ENCODE measurements at places on chromosomes 2 and 18.

GRCh38 chr18:51666763-51667191, 469.3 kb upstream of the MEX3C start:
- DNase-seq, result peak; percentile 69

- no peak for DNase-seq
Measured at GRCh38 chr2:174664084-174664759, 66.6 kb upstream of the WIPF1 start.

DNA sequence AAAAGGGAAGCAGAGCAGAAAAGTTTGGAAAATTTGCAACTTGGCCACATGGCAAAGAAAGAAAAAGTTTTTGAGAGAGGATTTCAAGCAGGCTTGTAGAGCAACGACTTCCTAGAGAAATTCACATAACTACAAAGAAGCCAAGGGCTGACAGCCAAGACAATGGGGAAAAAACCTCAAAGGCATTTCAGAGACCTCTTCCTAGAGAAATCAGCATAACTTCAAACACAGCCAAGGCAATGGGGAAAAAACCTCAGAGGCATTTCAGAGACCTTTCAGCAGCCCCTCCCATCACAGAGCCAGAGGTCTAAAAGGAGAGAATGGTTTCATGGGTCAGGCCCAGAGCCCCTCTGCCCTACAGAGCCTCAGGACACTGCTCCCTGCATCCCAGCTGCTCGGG, 7.2 kb downstream of the ADI1 start:
- no peak for DNase-seq

DNA sequence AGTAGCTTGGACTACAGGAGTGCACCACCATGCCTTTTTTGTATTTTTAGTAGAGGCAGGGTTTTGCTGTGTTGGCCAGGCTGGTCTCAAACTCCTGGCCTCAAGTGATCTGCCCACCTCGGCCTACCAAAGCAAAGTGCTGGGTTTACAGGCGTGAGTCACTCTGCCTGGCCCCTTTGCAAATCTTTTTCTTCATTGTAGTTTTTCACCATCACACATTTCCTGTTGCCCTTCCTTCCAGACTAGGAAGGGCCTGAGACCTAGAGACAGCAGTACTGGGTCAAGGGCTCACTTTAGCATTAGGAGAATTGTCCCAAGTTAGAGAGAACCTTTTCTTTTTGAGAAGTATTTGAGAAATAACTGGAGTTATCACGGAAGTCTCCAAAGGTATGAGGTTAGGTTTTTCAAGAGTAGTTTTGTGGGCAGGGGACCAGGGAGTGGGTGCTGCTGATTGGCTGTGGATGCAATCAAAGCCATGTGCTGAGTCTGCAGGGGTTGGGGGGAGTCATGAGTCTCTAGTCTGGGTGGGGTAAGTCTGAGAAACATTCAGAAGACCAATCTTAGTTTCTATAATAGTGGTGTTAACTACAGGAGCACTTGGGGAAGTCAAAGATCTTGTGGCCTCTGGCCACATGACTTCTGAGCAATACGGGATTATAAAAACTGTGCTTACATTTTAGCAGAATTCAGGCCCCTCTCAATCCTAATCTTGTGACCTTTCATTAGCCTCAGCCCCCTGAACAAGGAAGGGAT, 23.7 kb downstream of the B3GNT2 start:
- DNase-seq, result no peak

DNA sequence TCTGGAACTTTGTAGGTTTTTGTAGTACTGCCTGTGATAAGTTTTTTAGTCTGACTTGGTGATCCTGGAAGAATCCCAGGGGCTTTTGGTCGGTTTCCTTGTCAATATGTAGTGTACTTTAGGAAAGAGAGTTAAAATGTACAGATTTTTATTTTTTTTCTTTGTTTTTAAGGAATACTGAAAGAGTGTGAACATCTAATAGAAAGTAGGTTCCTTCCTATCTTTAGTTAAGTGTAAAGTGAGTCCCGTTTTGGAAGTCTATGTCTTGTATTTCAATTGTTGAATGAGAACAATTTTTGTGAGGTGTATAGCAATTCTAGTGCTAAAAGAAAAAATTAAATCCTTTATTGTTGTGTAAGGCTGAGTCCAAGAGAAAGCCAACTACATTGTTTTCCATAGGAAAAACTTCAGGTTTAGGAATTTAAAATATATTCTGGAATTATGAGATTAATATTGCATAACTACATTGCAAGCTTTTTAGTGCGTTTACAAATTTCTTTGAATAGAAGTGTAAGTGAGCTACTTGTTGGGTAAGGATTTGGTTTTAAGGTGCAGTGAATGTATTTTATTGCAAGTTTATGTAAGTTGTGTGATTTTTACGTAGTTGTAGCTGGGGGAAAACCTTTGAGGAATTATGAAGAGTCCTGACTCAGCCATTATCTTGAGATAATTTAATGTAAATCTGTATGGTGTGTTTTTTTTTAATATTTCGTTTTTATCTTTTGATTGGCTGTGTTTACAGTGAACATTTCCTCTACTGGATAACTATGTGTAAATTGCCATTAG, 1.7 kb downstream of the VAPA start:
- no peak for DNase-seq

DNA sequence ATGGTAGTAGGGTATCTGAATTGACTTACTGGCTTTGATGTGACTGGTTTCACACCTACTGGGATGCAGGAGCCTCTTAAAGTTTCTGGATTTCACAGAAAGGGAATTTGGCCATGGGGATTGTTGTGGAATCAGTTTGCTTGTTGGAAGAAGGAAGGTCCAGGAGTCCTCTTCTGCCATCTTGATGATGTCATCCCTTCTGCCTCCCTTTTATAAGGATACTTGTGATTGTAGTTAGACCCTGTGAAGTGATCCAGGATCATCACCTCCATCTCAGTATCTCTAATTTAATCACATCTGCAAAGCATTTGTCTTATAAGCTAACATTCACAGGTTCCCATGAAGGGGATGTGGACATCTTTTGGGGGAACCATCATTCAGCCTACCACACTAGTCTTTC, 79.5 kb downstream of the CCDC138 start:
- no peak for DNase-seq

- peak; percentile 26 for DNase-seq
Measured at GRCh38 chr2:714005-714741, 37.0 kb upstream of the TMEM18 start.

DNA sequence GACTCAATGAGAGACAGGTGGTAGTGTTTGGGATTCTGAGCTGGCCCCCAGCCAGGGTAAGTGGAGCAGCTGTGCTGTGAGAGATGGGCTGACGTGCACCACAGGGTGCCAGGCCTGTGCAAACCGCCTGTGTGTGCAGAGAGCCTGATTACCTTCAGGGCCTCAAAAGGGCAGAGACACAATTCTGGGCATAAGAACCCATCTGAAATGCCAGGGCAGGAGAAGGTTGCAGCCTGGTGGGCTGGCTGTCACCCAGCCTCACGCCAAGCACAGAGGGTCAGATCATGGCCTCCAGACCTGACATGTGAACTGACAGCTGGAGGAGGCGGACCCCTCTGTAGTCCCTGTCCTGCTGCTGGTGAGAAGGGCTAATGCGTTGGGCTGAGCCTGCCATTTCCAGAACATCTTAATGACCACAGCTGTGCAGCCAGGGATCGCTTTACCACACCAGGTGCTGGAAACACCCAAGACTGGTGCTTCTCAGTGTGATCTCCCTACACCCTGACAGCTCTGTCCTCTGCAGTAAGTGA, 100.9 kb downstream of the ARL4C start:
- peak; percentile 93 for DNase-seq

- no peak for DNase-seq
Measured at GRCh38 chr2:232389327-232389726, 10.8 kb downstream of the ALPP start.

- no peak for DNase-seq
Measured at GRCh38 chr2:230447455-230448451, 31.8 kb downstream of the SP100 start.

- peak; percentile 61 for DNase-seq
Measured at GRCh38 chr18:32158108-32158624, 31.7 kb upstream of the MEP1B start.

- no peak for DNase-seq
Measured at GRCh38 chr2:206462240-206462854, 19.0 kb downstream of the ADAM23 start.

DNA sequence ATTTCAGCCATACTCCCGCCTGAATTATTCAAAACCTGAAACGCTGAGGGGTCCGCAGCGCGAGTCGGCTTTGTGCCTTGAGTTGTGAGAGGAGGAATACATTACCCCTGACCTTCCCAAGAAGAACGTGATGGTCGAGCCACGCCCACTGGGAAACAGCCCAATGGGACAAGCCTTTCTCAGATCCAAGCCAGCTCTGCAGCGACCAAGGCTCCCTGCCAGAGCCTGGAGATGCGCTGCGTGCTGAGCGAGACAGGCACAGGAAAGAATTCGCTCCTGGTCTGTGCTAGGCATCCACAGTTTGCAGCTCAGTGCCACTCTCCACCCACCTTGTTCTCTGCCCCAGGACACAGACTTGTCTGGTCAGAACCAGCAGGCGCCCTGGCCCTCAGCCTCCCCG, 74.1 kb upstream of the GLI2 start:
- DNase-seq, result no peak

- no peak for DNase-seq
Measured at GRCh38 chr2:186031229-186031628, 292.6 kb downstream of the FSIP2 start.

DNA sequence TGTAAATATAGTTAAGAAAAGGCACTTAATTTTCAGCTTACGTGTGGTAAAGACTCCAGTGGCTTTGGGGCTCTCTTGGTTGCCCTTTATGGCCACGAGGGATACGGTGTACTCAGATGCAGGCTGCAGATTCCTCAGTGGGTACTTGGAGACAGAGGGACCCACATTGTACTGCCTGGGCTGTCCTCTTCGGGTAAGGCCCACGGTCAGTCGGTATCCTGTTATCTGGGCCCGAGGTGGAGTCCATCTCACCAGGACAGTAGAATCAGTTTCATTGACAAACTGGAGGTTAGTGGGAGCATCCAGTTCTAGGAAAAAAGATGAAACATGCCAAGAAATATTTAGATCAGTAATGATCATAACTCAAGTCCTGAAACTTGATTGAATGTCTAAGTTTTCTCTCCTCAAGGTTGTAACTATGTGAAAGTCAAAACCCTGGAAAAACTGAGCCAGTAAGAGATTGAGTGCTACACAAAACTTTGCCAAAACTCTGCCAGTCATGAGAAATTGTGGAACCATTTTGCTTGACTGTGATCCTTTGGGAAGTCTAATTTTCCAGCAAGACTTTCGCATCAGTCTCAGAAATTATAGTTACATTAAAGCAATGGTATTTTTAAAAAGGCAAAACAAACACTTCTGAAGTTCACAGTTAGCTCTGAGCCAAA, 31.4 kb downstream of the FN1 start:
- no peak for DNase-seq

DNA sequence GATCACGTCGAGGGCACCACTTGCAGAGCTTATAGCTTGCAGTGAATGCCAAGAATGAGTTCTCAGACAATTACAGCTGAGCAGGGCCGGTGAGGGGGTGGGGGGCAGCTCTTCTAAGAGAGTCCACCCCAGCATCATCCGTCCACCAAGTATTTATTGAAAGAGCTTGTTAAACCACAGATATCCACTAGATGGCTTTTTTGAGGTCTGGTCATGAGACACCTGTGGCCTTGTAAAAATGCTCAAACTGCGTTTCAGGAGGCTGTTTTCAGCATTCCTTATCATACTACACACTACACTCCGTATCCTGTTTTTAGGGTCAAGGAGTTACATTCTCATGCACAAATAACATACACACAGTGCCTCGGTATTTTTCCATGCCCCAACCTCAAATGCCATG, 51.5 kb downstream of the DNAJC10 start:
- DNase-seq, result no peak

- DNase-seq, result peak; percentile 5
Measured at GRCh38 chr18:46373791-46374190, 269.6 kb downstream of the HAUS1 start.

DNA sequence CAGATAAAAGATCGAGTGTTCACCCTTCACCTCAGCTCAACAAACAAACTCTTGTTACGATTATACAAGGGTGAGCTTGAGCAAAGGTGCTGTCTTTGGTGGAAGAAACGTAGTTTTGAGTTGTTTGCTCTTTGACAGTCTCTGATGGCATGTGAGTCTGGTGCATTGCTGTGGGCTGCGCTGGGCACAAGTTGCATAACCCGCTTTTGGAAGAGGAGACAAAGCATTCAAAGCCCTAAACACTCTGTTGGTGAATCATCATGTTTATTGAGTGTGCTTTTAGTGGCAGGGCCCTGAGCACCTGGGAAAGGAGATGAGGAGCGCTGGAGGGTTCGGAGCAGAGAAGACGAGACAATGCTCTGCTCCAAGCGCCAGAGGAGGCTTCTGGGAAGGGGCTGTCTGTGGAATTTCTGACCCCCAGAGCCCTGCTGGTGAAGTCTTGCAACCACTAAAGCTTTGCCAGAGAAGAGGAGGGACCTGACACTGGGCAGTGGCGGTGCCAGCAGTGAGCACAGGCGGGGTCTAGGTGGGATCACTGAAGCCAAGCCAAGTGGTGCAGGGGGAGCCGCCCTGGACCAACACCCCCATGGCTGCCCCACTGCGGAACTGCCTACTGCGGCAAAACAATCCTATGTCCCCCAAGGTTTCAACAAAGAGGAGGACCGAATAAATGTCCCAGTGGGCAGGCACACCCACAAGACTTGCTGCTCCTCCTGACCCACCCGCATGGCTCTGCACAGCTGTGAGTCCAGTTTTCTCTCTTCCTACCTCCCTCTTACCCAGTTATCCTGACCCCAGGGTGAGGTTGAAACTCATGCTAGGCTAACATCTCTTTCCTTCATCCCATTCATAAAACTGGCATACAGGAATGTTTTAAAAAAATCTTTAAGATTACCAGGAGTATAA, 64.0 kb downstream of the TNFRSF11A start:
- no peak for DNase-seq

- no peak for DNase-seq
Measured at GRCh38 chr2:176579608-176580007, 310.4 kb downstream of the MTX2 start.

GRCh38 chr2:143226714-143227541, 97.7 kb downstream of the ARHGAP15 start:
- DNase-seq, result no peak

- no peak for DNase-seq
Measured at GRCh38 chr2:227054006-227054405, 110.0 kb downstream of the COL4A4 start.

GRCh38 chr2:240391111-240392051, 44.1 kb upstream of the GPC1 start:
- no peak for DNase-seq

DNA sequence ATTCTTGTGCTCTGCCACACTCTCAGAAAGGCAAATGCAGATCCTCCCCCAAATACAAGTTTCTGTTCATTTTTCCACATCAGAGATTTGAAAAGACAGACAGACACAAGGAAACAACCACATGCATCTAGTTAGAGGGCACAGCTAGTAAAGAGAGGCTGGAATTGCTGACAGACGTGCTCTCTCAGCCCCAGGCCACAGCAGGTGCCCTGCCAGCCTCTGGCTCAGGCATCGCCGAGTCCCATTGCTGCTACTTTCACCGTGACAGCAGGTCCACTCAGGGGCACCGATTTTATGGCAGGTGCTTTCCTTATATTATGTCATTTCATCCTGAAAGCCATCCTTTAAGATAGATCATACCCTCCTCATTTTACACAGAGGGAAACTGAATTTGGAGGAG, 507.5 kb downstream of the EIPR1 start:
- DNase-seq, result peak; percentile 16

GRCh38 chr2:232892843-232893242, 22.8 kb downstream of the SNORC start:
- DNase-seq, result no peak

GRCh38 chr2:123578016-123578415, 447.1 kb upstream of the CNTNAP5 start:
- no peak for DNase-seq
